CD8-positive, alpha-beta T cell (primary cell): ENCODE measurements at places on chromosomes 4 and X. TPM values are rescaled to one million over a fixed set of nuclear protein-coding genes. Genes with fewer than 3 reads are reported as not detected.

GYPE gene
- not detected for total RNA-seq

HAND2 gene
- not detected for total RNA-seq

MAGEA4 gene
- not detected for total RNA-seq

PTPN13 gene
- total RNA-seq = 0.72 TPM

OSTC gene
- total RNA-seq = 25.6 TPM
